ENCODE measurements at places on chromosomes 7 and 10. TPM values are rescaled to one million over a fixed set of nuclear protein-coding genes. Genes with fewer than 3 reads are reported as not detected.

Gene CALML5
- not detected for polyA plus RNA-seq

Gene OPN1SW
- 1.3 TPM for polyA plus RNA-seq

Gene SRRM3
- polyA plus RNA-seq, result 0.14 TPM

- no peak for DNase-seq
These were observed 129.2 kb upstream of the FEZF1 start for GRCh38 chr7:122433765-122434164.

GRCh38 chr7:76062254-76062653, 14.3 kb downstream of the MDH2 start:
- no peak for DNase-seq

DNA sequence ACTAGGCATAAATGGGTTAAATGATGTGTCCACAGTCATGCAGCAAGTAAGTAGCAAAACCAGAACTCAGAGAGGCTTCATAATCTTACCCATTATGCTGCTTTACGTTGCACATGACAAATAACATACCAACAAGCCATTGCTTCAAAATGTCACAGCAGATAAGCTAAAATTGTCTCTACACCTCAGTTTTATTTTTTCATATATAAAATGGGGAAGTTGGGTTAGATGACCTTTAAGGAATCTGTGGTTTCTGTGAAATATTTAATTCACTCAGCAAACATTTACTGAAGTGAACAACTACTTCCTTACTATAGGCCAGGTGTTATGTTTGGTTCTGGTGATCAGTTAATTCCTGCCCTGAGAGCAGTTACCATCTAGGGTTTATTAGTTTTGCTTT, 2.2 kb upstream of the ASCC1 start:
- no peak for DNase-seq

Gene AS3MT
- polyA plus RNA-seq, result 18.8 TPM

Gene SLC16A9
- 34.8 TPM for polyA plus RNA-seq

- no peak for DNase-seq
These were observed 79.3 kb upstream of the PPP2R2D start for GRCh38 chr10:131821378-131822012.

Measured in left renal pelvis (tissue), 4 donors.